HepG2 (cell line): ENCODE measurements at places on chromosomes 5 and 9.

GRCh38 chr9:134717924-134718645 is 76.5 kb downstream of the COL5A1 start:
- no peak for DNase-seq

GRCh38 chr5:79189439-79190234 is 46.3 kb upstream of the JMY start:
- no peak for DNase-seq

GRCh38 chr5:175847061-175847460 is 24.3 kb upstream of the CPLX2 start:
- DNase-seq: no peak

GRCh38 chr9:16171911-16172310 is 619.1 kb downstream of the CCDC171 start:
- no peak for DNase-seq

DNA sequence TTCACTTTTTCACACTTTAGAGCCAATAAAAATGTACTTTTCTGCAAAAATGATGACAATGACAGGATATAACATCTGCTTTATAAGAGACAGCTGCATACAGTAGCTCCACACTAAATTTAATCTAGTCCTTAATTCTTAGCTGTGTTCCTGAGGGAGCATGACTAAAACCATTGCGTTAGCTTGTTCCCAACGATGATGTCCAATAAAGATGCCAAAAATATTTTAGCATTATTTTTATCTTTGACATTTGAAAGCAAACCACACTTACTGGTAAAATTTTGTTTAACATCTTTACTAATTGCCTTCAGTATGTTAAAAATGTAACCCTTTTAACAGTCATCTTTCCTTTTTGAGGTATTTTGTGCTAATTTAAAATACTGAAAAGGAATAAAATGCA is 382.7 kb downstream of the CHSY3 start:
- no peak for DNase-seq
